ENCODE measurements at places on chromosomes 3 and 15.

GRCh38 chr15:44796508-44796907 is 60.2 kb downstream of the TRIM69 start:
- DNase-seq: no peak

- DNase-seq: no peak
Observed at GRCh38 chr3:101383156-101383575, 62.8 kb upstream of the IMPG2 start.

GRCh38 chr3:188926741-188927511 is 244.8 kb upstream of the TPRG1 start:
- DNase-seq: no peak

- DNase-seq: no peak
Observed at GRCh38 chr3:123448536-123449101, at the start of gene ADCY5. Gene ADCY5 (minus strand): TSS chr3:123449090. CDS start chr3:123448545, 545 bp downstream.

- DNase-seq: no peak
Observed at GRCh38 chr3:37506956-37507535, 332.7 kb upstream of the LRRFIP2 start.

DNA sequence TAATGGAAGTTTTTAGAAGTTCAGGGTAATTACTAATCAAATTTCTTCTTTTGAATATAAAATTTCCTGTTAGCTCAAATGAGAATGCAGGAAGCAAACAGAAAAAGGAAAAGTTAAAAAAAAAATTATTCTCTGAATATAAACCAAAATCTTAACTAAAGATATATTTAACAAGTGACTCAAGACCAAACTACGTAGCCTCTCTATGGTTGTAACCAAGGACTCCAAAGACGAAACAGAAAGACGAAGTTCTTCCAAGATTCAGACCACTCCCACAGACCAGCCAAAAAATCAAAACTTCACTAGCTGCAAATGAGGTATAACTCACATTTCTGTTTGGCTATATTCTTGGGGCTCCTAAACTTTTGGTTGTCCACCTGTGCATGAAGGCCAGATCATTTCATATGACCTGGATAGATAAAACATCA is 846.5 kb upstream of the ALCAM start:
- DNase-seq: no peak

DNA sequence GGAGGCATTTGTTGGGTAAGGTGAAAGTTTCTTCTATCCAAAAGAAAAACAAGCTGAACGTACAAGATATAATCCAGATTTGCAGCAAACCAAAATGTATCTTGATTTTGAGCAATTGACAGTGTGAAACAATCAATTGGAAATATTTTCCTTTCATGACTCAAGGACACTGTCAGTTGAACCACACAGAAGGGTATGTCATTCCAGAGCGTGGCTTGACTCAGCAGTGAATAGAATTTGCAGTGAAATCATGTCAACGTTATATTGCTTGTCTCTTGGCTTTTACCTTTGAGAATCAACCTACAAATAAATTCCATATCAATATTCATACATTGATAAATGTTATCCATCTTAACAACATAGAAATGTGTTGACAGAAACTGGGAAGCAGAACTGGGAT is 78.2 kb downstream of the TM2D3 start:
- DNase-seq: no peak

- DNase-seq: no peak
Observed at GRCh38 chr15:74780523-74781430, 1.1 kb upstream of the CSK start.

DNA sequence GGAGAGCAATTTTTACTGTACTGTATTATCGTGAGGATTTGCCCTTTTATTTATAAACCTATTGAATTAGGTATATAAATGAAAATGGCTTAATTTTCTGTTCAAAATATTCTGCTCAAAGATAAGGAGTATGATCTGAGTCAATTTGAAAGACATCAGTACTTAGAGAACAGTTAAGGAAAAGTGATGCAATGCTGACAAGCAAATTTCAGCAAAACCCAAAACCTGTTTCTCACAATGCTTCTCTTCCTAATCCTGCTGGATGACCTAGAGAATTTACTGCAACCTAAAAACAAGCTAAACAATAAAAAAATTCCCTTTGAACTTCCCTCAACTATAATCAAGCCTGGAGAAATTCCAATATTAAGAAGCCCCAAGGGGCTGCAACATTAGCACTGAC is 82.7 kb downstream of the RFX7 start:
- no peak for DNase-seq

DNA sequence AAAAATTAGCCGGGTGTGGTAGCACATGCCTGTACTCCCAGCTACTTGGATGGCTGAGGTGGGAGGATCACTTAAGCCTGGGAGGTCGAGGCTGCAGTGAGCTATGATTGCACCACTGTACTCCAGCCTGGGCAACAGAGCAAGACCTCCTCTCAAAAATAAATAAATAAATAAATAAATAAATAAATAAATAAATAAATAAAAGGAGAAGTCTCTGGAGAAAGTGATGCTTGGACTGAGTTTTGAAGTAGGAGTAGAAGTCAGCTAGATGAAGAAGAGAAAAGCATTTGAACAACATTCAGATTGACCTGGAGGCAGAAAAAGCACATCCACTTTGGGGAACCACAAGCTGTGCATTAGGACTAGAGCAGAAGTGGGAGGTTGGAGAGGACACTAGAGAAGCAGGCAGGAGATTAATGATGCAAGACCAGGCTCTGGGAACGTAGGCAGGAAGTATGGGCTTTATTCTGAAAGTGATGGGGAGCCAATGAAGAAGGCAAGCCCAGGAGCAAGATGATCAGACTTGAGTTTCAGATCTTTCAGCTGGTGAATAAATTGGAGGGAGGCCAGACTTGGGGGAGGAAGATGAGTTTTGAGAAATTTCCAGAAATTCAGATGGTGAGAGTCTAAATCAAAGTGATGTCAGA is 48.7 kb downstream of the KLHL6 start:
- no peak for DNase-seq

GRCh38 chr15:60376677-60377095 is 21.1 kb downstream of the ANXA2 start:
- DNase-seq: no peak

DNA sequence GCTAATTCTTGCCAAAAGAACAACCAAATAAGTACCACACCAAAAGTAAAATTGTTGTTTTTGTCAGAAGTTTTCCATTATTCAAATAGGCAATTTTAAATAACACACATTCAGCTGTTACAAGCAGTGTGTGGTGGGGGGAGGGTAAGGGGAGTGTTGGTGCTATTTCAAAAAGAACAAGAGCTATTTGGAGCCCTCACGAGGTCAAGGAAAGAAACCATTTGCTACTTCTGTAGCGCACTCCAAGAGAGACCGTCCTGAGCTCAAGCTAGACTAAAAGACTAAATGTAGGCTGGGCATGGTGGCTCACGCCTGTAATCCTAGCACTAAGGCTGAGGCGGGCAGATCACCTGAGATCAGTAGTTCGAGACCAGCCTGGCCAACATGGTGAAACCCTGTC is 21.2 kb upstream of the IGF2BP2 start:
- DNase-seq: no peak

DNA sequence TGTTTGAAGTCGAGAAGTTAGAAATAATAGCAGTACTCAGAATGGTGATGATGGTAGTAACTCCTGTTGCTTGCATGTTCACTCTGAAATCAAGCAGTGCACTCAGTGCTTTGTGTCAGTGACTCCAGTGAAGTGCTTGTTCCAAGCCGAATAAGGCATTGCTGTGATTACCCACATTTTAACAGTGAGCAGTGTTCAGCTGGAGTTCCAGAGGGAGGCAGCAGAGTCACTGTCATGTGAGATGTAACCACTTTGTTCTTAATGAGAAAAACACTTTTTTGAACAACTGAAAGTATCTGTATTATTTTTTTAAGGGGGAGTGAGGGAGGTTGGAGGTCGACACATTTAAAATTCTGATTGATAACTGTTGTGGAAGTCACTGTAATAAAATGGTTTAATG is 3.7 kb downstream of the MDFIC2 start:
- DNase-seq: no peak

GRCh38 chr15:67680641-67681040 is 138.1 kb downstream of the MAP2K5 start:
- no peak for DNase-seq

GRCh38 chr3:30044515-30044914 is 561.9 kb upstream of the TGFBR2 start:
- DNase-seq: no peak

- no peak for DNase-seq
Observed at GRCh38 chr15:42134617-42135245, 21.7 kb downstream of the PLA2G4F start.

GRCh38 chr15:40081691-40082194 is 26.9 kb downstream of the BMF start:
- no peak for DNase-seq

- DNase-seq: no peak
Observed at GRCh38 chr3:10666621-10667020, 149.4 kb upstream of the SLC6A11 start.

DNA sequence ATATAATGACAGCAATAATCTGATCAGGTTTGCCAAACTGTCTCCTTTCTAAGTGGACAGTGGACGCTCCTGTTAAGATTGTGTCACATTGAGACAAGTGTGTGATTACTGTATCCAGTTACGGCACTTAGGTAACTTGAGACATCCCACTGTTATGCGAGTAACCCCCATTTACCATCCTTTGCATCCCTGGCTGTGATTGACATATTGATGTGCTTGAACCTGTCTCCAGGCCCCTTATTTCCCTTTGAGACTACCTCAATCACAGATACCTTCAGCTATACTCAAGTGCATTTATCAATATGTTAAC is 785.2 kb downstream of the NR2F2 start:
- DNase-seq: no peak

DNA sequence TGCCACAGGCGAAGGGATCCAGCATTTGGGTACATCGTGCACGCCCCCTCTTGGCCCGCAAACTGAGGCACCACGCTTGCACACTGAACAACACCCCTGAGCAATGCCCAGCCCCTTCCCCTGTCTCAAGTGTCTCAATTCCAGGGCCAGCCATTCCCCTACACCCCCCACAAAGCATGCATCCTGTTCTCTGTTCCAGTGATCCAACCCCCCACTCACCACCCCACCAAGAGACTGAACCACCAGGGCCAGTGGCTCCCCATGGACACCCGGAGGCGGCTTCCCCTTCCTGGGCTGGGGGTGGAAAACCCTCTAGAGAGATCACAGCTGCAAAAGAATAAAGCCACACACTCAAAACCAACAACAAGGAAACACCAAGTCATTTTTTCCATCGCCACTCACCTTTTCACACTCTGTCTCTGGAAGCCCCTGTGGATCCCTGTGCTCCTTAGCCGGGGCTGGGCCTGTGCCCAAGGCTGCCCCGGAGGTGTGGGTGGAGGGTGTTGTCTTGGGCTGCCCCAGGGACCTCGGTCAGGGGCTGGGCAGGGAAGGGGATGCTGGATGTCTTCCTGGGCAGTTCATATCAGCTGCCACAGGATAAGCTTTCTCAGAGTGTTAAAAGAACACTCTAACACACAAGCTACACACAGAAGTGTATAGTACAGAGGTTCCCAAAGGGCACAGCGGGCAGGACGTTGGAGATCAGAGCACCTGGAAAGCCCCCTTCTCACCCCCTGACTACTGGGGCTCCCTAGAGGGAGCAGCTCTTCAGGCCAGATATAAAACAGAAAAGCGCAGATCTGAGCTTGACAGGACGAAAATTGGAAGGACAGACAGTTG is 92.5 kb downstream of the CHSY1 start:
- DNase-seq: no peak

DNA sequence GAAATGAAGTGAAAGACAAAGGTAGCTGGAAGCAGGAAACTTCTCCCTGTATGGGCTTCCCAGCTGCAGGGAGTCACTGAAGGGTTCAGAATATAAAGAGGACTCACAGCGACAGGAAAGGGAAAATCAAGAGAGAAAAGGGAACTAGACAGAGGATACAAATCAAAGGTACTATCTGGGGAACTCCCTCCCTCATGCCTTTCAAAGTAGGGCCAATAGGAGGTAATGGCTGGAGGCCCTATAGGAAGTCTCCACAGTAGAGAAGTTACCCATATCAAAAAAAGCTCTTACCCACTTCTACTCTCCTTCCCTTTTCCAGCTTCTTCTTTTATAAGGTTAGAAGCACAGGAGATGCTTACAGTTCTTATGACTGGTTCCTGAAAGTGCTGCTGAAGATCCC is 43.5 kb downstream of the FMN1 start:
- no peak for DNase-seq

DNA sequence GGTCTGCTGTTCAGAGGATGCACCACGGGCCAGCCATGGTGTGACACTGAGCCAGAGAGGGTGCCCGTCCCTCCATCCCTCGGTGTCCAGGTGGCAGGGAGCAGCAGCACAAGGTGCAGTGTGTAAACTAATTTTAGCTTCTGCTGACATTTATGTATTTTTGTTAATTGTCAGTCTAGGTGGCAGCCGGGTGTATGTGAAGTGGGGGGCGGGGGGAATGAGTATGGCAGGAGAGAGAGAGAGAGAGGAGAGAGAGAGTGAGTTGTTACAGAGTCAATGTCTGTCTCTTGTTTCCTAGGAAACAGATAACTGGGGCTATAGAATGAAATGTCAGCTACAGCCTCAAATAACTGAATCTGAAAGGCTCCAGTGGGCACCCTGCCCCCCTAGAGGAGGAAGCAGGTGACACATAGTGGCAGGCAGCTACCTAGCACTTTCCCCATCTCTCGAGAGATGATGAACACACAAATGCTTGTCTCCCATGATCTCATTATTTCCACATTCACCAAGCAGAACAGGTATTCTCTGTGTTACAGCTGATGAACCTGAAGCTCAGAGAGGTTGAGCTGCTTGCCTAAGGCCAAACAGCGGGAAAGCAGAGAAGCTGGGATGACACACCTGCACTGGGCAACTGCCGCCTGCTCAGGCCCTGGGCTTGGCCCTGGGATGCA is 24.7 kb downstream of the RASGRF1 start:
- DNase-seq: no peak

GRCh38 chr3:157329551-157329950 is 107.1 kb upstream of the PTX3 start:
- DNase-seq: no peak

DNA sequence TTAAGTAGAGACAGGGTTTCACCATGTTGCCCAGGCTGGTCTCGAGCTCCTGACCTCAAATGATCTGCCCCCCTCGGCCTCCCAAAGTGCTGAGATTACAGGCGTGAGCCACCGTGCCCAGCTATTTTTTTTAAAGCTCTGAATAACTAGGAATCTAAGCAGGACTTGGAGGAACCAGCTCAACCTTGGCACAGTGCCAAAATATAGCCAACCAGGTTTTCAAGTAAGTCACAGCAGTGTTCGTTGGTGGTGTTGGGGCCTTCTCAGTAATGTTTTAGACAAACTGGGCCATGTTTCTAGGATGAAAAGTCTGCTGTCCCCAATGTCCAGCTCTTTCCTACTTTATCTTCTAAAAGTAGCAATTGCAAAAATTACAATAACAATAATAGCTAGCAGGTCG is 6.4 kb upstream of the ADAM10 start:
- DNase-seq: no peak

DNA sequence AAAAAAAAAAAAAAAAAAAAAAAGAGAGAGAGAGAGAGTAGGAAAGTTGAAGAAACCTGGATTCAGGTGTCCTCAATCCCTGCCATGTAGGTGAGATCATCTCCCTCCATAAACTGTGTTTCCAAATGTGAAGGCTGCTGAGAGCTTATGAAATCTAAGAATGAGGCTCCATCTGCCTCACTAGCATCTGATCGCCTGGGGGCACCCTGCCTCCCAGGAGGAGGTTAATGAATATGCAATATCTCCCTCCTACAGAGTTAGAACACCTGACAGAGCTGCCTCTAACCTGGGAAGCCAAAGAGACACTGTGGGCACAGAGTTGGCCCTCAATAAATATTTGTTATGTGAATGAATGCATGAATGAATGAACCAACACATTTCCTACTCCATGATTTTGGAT is 23.8 kb upstream of the ZNF148 start:
- DNase-seq: no peak

GRCh38 chr15:76274821-76275220 is 36.4 kb downstream of the ETFA start:
- no peak for DNase-seq

- DNase-seq: no peak
Observed at GRCh38 chr3:29381595-29381994, 100.7 kb downstream of the RBMS3 start.

Measured in stimulated activated CD8-positive, alpha-beta memory T cell treated with anti-CD3 and anti-CD28 coated beads, Interleukin-7, amount 100 ng/mL, for 1 hour (primary cell).